Activated T-helper 1 cell treated with anti-CD3 and anti-CD28 coated beads, Interleukin-12 subunit alpha, Interleukin-12 subunit beta, Interleukin-2, Interleukin-4 antibody, amounts not matched to agents 30 ng/mL and 10 ng/mL and 1 ng/mL, durations not matched to agents 14 hours and 24 hours and 36 hours (primary cell): ENCODE measurements at places on chromosomes 16 and 17.
A peak's percentile ranks its signal among the peaks of the same experiment; 100 is the strongest.

DNA sequence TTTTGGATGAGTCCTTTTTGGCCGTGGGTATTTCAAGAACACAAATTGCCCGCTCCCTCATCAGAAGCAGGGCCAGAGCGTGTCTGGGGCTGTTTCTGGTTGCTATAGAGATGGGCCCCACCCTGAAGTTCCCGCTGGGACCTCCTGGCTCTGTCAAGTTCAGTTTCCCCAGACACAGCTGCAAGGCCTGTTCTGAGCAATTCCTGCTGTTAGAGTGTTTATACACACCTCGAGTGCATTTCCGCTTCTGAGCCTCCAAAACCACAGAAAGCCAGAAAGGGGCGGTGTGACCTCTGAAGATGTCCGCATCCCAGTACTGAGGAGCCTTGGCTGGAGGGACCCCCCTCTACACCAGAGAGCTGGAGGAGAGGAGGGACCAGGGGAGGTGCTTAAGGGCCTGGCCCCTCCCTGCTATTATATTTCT, 9.3 kb upstream of the WBP2 start:
- DNase-seq, result peak; percentile 62
- no peaks in the 10 kb centered on the region for H3K27me3 ChIP-seq
- peak overlapping the region; percentile 50 for H3K4me3 ChIP-seq
- H3K36me3 ChIP-seq, result peaks cover 1% of the 10 kb centered on the region
- H3K27ac ChIP-seq, result peak overlapping the region; percentile 82

- no peak overlapping the region for H3K27ac ChIP-seq
- peaks cover 2% of the 10 kb centered on the region for H3K27me3 ChIP-seq
- no peak for DNase-seq
- H3K4me1 ChIP-seq, result no peaks in the 10 kb centered on the region
- no peak overlapping the region for H3K4me3 ChIP-seq
Measured at GRCh38 chr16:50989047-50989446, 162.0 kb downstream of the SALL1 start.

DNA sequence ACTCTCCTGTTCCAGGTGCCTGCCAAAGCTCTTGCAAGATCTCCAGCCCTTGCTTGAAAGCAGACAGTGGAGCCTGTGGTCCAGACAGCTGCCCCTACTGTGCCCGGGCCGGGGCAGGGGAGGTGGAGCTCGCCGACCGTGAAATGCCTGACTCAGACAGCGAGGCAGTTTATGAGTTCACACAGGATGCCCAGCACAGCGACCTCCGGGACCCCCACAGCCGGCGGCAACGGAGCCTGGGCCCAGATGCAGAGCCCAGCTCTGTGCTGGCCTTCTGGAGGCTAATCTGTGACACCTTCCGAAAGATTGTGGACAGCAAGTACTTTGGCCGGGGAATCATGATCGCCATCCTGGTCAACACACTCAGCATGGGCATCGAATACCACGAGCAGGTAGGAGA, 17.7 kb downstream of the CACNA1G start:
- H3K4me1 ChIP-seq, result no peaks in the 10 kb centered on the region
- H3K27me3 ChIP-seq, result peaks cover 15% of the 10 kb centered on the region
- DNase-seq, result no peak
- no peak overlapping the region for H3K4me3 ChIP-seq

DNA sequence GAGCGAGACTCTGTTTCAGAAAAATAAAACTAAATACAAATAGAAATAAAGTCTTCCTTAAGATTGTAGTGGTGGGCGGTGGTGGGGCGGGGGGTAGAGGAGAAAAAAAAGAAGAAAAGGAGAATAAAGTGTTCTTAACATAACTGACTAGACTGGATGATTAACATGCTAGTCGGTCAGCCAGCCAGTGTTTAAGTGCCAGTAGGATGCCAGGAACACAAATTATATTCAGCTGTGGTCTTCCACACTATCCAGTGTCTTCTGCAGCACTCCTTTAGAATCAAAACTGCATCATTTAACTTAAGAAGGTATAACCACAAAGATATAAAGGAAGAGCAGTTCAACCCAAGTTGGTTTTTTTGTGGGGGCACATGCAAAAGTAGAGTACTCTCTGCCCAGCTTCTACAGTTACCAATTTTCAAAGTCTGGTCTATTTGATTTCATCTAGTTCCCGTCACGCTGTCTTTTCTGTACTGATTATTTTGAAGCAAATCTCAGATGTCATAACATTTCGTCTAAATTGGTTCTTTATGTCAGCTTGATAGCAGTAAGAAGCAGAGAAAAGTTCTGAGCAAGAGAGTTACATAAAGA, 15.8 kb downstream of the HEATR3 start:
- H3K27ac ChIP-seq, result no peak overlapping the region
- H3K27me3 ChIP-seq, result no peaks in the 10 kb centered on the region
- H3K36me3 ChIP-seq, result peaks cover 52% of the 10 kb centered on the region
- DNase-seq, result no peak
- no peak overlapping the region for H3K4me3 ChIP-seq

- H3K36me3 ChIP-seq, result peaks cover 17% of the 10 kb centered on the region
- DNase-seq, result no peak
- no peak overlapping the region for H3K27ac ChIP-seq
- H3K27me3 ChIP-seq, result no peaks in the 10 kb centered on the region
Measured at GRCh38 chr16:67050796-67051195, 21.8 kb downstream of the CBFB start.

DNA sequence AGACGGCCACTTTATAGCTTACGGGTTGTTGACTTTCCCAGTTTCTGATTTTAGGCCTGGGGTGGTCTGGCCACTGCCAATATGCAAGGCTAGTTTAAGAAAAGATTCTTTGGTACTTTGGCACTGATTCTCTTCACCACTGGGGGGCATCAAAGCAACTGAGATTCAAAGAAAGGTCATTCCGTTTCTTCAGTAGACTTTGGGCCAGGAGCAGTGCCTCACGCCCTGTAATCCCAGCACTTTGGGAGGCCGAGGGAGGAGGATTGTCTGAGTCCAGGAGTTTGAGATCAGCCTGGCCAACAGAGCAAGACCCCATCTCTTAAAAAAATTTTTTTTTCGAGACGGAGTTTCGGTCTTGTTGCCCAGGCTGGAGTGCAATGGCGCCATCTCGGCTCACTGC, 53.0 kb downstream of the RPA1 start:
- H3K27ac ChIP-seq, result no peak overlapping the region
- H3K36me3 ChIP-seq, result peaks cover 64% of the 10 kb centered on the region
- no peak for DNase-seq
- no peak overlapping the region for H3K4me3 ChIP-seq
- H3K4me1 ChIP-seq, result peaks cover 18% of the 10 kb centered on the region
- no peaks in the 10 kb centered on the region for H3K27me3 ChIP-seq

GRCh38 chr16:66617728-66618127, 13.2 kb downstream of the CMTM3 start:
- H3K4me3 ChIP-seq, result no peak overlapping the region
- H3K4me1 ChIP-seq, result no peaks in the 10 kb centered on the region

- no peaks in the 10 kb centered on the region for H3K4me1 ChIP-seq
- H3K27ac ChIP-seq, result no peak overlapping the region
- no peaks in the 10 kb centered on the region for H3K27me3 ChIP-seq
Measured at GRCh38 chr17:10477701-10478100, 8.3 kb upstream of the MYH4 start.

- DNase-seq, result no peak
- peaks cover 3% of the 10 kb centered on the region for H3K27me3 ChIP-seq
- H3K4me1 ChIP-seq, result peaks cover 6% of the 10 kb centered on the region
- no peak overlapping the region for H3K4me3 ChIP-seq
- H3K27ac ChIP-seq, result no peak overlapping the region
Measured at GRCh38 chr17:47804461-47804860, 17.1 kb downstream of the OSBPL7 start.

DNA sequence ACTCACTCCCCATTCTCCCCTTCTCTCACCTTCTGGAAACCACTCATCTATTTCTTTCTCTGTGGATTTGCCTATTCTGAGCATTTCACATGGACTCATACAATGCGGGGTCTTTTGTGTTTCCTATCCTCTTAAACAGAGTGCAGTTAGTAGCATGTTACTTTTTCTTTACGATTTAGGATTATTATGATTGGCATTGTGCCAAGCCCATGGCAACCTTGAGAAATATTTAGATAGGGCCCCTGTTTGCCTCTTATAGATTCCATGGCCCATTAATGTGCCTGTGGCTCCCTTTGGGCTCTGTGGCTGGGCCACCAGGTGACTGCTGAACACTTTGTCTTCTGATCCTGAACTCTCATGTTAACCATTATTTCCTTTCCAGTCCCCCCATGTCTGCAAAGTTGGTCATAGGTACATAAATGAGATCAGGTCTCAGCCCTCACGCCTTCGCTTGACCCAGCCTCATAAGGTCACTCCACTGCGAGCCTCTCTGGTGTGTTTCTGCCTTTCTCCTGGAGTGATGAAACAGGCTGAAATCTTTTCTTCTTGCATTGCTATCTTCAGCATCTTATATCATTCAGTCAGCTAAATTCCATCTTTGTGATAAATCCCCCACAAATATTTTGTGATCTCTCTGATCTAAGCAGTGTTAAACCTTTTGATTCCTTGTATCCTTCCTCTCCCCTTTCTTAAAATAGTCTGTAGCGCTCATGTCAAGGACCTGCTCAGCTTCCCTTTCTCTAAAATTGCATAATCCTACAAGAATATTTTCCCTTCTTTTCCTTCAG, 44.0 kb downstream of the MYH3 start:
- no peaks in the 10 kb centered on the region for H3K36me3 ChIP-seq
- H3K27ac ChIP-seq, result no peak overlapping the region
- no peaks in the 10 kb centered on the region for H3K27me3 ChIP-seq
- no peak overlapping the region for H3K4me3 ChIP-seq

GRCh38 chr17:74858672-74859458, 820 bp downstream of the GRIN2C start:
- no peak for DNase-seq
- peaks cover 4% of the 10 kb centered on the region for H3K4me1 ChIP-seq
- peaks cover 7% of the 10 kb centered on the region for H3K36me3 ChIP-seq
- H3K4me3 ChIP-seq, result no peak overlapping the region

- H3K27ac ChIP-seq, result no peak overlapping the region
- peaks cover 6% of the 10 kb centered on the region for H3K4me1 ChIP-seq
- no peaks in the 10 kb centered on the region for H3K36me3 ChIP-seq
- H3K27me3 ChIP-seq, result peaks cover 2% of the 10 kb centered on the region
Measured at GRCh38 chr17:882827-883585, 96.6 kb downstream of the NXN start.
